ENCODE measurements at places on chromosomes 3 and 15.
A peak's percentile ranks its signal among the peaks of the same experiment; 100 is the strongest.

DNA sequence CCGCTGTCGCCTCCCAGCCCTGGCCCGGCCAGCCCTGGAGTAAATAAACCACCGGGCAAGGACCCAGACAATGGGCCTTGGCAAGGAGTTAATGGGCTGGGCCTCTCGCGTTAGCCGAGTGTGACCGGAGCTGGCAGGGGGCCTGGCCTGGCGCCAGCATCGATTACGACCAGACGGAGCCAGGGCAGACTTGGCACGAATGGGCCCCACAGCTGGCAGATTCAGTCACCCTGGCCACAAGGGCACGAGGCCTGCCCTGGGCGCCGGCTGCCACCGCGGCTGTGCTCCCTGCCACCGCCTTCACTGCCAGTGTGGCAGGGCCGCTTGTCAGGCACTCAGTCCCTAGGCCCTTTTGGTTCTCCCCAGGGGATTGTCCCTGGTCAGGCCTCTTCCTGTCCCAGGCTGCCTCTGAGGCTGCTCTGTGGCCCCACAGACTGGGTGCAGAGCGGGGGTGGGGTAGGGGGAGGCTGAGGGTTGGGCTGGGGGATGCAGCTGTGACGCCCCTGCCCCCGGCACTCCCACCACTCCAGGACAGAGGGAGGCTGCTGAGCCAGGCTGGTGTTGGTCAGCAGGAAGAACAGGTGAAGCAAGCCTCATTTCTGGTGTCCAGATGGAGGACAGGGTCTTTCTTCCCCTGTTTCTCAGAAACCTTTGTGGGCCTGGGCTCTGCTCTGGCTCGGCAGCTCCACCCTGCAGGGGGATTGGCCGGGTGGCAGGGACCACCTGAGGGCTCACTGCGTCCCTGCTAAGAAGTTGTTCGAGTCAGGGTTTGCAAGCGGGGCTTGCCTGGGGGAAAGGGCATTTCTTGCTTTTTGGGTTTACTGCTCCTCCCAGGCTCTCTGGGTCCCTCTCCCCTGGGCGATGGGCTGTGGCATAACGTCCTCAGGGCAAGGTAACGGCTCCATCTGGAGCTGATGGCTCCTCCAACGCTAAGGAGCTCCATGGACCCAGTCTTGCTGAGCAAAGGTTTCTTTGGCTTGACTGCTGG lies 30.5 kb upstream of the SRP14 start:
- DNase-seq, result peak; percentile 95

GRCh38 chr3:28050885-28051284 lies 190.5 kb upstream of the CMC1 start:
- no peak for DNase-seq

- DNase-seq, result no peak
These were observed 254.1 kb upstream of the ZNF717 start for GRCh38 chr3:76039431-76039830.

GRCh38 chr15:69478259-69478781 lies 25.7 kb downstream of the RPLP1 start:
- peak; percentile 27 for DNase-seq

GRCh38 chr3:15924914-15925313 lies 127.1 kb upstream of the ANKRD28 start:
- DNase-seq, result no peak

GRCh38 chr15:50904211-50904610 lies 4.3 kb upstream of the AP4E1 start:
- no peak for DNase-seq

GRCh38 chr3:175107231-175107630 lies 248.1 kb downstream of the NAALADL2 start:
- DNase-seq, result no peak

GRCh38 chr15:83164771-83165404 lies 42.7 kb downstream of the HDGFL3 start:
- no peak for DNase-seq

Data from ACHN (cell line).